ENCODE measurements at places on chromosomes 16 and 17.

DNA sequence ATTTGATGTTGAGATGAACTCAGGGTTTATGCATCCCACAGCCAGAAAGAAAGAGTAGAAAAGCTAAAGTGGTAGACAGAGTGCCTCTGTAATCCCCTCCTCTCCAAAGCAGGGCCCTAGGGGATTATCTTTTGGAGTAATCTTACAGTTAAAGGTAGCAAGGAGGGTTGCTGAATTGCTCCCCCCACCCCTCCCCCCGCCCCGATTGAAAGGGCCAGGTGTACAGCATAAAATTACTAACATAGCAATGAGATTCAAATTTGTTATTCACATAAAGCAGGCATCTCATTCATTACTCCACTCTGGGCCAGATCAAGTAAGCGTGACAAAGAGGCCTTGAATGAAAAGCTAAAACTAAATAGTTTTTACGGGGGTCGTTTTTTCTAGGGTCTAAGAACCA, 72.7 kb downstream of the STH start:
- no peak for DNase-seq

- no peak for DNase-seq
Measured at GRCh38 chr16:28875134-28876018, 2.9 kb upstream of the ATP2A1 start.

DNA sequence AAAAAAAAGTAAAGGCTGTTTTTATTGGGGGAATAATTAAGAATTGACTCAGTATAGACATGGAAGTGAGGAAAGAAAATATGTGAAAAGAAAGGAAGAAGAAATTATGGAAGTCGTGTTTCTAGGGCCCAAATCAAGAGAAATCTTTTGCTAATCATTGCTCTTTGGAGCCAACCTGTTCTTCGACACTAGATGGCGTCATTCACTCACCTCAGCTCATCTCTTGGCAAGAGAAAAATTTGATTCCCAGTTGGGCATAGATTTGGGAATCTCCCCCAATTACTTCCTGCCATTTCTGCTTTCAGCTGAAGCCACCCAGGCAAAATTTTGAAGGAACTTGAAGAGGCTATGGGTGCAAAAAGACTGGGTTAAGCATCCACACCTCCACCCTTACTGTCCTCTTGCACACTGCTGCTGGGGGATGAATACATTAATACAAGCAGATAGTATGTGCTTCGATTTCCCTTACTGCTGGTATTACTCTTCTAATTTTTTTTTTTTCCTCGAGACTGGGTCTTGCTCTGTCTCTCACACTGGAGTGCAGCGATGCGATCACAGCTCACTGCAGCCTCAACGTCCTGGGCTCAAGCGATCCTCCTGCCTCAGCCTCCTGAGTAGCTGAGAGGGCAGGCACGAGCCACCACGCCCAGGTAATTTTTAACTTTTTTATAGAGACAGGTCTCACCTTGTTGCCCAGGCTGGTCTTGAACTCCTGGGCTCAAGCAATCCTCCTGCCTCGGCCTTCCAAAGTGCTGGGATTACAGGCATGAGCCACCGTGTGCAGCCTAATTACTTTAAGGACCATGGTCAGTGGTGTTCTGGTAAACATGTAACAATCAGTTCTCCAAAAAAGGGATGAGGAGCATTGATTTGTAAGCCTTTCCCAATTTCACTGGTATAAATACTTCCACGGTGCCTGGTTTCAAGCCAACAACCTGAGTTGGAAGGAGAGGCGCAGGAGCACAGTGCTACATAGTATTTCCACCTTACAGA, 13.5 kb downstream of the PSMD7 start:
- peak; percentile 67 for DNase-seq

- no peak for DNase-seq
Measured at GRCh38 chr17:64212122-64212521, 50.9 kb downstream of the TEX2 start.

DNA sequence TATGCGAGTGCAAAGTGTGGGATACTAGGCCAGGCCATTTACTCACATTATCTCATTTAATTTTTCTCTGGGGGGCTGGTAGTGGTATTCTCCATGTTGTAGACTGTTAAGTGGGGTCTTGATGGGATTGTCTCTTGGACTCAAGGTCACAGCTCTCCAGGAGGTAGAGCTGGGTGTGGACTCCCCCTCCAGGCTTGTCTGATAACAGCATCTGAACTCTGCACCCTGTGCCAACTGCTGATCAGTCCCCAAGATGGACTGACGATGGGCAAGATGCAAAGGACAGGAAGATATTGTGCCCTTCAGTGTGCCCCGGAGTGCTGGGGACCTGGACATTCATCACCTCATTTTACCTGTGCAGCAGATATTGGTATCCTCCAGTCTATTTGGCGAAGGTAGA, 147.8 kb downstream of the MSI2 start:
- DNase-seq, result peak; percentile 19

DNA sequence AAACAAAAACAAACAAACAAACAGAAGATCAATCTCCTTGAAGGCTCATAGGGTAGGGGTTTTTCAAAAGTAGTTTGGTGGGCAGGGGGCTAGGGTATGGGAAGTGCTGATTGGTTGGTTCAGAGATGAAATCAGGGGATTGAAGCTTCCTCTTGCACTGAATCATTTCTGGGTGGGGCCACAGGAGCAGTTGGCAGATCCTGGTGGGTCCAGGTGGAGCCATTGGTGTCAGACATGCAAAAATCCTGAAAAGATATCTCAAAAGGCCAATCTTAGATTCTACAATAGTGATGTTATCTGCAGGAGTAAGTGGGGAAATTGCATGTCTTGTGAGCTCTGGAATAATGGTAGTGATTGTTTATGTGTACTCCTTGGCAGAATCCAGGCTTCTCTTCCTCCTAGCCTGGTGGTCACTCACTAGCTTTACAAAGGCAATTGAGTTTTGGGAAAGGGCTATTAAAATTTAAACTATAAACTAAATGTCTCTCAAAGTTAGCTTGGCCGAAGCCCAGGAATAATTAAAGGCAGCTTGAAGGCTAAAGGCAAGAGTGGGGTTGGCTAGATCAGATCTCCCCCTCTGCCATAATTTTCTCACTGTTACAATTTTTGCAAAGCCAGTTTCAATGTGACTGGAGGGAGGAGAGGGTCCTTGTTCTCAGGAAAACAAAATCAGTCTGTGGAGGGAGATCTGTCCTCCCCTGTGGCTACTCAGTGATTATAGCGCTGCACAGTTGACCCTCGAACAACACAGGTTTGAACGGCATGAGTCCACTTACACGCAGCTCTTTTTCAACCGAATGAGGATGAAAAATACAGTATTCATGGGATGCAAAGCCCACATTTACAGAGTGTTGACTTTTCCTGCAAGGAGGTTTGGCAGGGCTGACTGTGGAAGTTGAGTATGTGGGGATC, 45.2 kb downstream of the RNF112 start:
- DNase-seq, result no peak

DNA sequence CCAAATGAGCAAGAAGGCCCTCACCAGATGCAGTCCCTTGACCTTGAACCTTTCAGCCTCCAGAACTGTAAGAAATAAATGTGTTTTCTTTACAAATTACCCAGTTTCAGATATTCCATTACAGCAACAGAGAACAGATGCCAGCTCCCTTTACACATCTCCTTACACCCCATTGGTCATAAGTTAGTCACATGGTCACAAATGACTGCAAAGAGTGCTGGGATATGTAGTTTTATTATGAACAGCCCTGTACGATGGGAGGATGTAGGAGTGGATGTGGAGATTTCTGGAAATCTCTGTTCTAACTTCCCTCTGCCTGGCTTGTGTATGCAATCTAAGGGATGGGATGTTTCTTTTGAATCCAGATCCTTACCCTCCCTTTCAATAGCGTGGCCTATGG, 13.3 kb upstream of the RPL38 start:
- peak; percentile 41 for DNase-seq

DNA sequence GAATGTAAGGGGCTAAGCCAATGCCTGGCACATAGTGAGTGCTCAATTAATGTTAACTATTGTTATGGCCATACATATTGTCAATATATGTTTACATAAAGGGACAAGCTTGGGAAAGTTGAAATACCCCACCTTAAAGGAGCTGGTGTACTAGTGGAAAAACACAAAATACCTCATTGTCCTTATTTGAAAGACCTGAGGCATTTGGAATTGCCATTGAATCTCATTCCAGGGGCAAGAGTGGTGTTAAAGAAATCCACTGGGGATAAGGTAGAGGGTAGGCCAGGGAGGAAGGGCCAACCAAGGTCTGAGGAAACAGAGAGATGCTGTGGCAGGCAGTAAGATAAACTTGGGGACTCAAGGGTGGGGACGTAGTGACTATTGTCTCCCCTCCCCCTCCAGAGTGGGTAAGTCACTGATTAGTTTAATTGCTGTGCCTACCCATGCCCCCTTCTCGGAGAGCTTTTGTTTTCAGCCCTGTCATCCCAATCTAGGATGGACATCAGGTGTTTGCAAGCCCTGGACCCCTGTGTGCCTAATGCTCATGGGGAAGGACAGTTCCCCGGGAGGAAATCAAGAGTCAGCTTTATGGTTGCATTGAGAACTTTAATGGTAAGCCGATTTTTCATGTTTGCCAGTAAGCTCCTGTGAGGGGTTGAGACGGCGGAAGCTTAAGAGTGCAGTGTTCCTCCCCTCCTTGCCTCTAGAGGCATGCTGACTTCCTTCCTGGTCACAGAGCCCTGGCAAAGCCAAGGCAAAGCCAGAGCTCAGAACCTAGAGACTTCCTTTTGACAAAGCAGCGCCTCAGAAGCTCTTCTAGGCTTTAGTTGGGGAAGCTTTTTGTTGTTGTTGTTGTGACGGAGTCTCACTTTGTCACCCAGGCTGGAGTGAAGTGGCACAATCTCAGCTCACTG, 2.5 kb upstream of the HEATR9 start:
- no peak for DNase-seq

- DNase-seq, result no peak
Measured at GRCh38 chr16:66414891-66415290, 12.2 kb upstream of the BEAN1 start.

GRCh38 chr16:85535352-85536072, 77.6 kb upstream of the GSE1 start:
- peak; percentile 98 for DNase-seq

- peak; percentile 32 for DNase-seq
Measured at GRCh38 chr16:67278773-67279295, 498 bp upstream of the PLEKHG4 start.

- DNase-seq, result peak; percentile 16
Measured at GRCh38 chr16:79598348-79599181, 2.0 kb downstream of the MAF start.

DNA sequence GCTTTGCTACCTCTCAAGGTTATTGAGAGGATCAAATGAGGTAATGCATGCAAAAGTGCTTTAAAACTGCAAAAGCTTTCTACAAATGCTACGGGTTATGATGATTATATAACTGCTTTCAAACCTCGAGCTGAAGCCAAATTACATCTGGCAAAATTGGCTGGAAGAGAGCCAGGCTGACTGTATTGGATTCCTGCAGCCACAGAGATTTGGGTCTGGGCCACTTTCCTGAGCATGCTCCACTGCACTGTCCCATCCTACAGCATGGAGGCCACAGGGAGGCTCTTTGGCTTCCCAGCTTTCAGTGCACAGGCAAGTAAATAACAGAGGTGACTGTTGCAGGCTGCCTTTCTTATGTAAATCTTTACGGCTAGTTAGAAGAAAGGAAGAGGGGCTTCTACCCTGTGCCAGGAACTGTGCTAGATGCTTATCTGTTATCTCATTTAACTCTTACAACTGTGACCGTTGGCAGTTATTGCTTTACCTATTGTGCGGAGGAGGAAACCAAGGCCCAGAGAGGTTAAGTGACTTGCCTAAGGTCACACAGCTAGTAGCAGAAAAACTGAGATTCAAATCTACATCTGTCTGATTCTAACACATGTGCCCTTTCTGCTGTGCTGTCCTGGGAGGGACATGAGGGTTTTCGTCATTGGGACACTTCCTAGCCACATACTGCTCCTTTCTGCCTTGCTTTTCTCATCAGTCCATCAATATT, 121.8 kb downstream of the SPACA3 start:
- no peak for DNase-seq

- peak; percentile 73 for DNase-seq
Measured at GRCh38 chr16:9077091-9077809, 14.2 kb upstream of the HAPSTR1 start.

DNA sequence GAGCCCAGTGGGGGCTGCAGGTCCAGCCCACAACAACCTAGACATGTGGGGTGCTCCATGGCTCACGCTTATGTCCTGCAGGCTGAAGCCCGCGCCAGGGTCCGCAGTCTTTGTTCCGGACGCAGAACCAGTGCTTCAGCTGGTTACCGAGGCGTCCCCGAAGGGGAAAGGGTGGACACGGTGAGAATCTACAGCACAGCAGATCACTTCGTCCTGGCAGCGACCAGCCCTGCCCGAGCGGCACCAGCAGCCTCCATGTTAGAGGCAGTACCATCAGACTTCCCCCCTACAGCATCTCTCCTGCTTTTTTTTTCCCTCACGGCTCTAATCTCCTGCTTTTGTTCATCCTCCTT, 1736.4 kb downstream of the TP53TG3F start:
- DNase-seq, result no peak

DNA sequence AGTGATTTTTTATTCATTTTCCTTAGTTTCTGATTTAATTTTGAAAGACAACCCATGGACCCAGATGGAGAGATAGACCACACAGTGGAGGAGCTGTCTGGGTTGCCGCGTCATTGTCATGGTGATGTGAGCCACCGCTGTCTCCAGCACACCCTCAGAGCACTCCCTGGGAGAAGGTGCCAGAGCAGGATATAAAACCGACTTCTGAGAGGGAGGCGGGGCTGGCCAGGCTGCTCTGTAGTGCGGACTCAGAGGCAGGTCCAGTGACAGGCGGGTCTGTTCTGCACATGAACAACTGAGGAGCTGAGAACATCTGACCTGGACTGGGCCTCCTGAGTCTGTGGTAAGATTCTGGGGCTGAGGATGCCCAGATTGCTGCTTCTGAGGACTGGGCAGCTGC, 216.3 kb upstream of the NLRP1 start:
- no peak for DNase-seq

- no peak for DNase-seq
Measured at GRCh38 chr16:66035096-66035495, 331.4 kb upstream of the CDH5 start.

DNA sequence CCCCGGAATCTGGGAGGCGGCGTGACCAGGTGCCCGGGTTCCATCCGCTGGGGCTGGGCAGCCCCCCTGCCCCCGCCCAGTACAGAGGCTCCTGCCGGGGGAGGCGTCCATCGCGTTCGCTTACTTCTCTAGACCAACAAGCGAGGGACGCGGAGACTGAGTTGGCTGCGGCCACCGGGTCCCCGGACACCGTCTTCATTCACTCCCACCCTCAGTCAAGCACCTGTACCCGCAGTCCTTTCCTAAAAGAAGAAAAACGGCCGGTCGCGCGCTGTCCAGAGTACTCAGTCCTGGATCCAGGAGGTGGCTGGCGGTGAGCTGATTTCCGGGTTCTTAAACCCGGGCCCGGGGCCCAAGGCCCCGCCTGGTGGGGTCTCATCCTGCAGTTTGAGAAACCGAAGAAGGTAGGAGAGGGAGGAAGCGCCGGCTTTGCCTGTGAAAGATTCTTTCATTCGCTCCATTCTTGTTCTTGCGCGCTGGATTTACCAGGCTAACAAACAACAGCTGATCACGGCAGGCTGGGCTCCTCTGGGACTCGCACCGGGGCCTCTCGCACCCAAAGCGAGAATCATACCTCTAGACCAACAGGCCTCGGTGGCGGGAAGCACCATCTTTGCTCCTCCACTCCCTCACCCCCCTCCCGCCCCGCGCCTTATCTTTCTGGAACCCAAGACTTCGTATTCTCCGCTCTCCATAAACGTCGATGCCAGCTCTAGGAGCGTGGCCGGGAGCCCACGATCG, 17.4 kb upstream of the OR1F1 start:
- DNase-seq, result peak; percentile 17

Data from OCI-M1 (cell line).